ENCODE measurements at places on chromosomes 11 and 22.

- no peak for DNase-seq
Observed at GRCh38 chr11:33874910-33875490, 16.9 kb downstream of the LMO2 start.

DNA sequence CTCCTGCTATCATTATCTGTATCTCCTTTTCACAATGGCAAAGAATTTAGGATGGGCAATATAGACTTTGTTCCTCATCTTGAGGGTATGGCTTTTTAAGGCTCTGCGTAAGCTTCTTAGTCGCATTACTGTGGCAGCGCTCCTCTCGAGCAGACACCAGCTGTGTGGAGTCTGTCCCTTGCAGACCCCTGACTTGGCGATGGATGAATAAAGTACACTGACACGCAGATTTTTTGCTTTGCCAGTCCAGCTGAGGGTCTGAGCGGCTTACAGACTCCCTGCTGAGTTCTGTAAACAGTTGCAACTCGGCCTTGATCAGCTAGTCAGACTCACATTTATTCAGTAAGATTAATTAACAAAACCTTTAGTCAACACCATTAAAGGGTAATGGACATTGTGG lies 390.0 kb upstream of the CNTN5 start:
- no peak for DNase-seq

DNA sequence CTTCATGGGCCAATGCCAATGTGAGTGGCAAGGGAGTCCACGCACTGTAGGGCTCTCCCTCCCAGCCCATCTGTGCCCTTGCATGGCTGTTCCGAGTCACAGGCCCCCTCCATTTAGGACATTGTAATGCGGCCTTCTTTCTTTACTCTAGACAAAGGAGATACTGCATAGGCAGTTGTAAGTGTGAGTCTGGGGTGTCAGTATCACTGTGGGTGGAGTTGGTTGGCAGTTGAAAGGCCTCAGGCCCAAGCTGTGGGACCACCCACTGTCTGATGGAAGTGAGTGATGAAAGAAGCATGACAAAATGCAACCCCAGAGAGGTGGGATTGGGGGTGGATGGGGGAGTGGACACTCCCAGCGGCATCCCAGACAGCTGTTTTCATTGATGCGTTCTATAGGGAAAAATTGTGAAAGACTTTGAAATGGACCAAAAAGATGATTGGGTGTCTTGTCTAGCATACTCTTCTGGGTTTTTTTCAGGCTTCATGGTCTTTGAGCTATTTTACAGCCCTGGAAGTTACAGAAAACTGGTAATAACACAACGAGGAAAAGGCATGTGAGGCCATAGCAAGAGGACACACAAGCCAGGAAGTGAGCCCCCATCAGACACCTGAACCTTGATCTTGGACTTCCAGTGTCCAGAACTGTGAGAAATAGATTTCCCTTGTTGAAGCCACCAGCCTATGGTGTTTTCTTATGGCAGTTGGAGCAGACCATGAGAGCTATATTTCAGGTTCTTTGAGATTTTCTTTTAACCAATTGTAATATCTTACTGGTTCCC lies 114.6 kb downstream of the NECTIN1 start:
- no peak for DNase-seq

GRCh38 chr11:99592266-99592665 lies 571.5 kb downstream of the CNTN5 start:
- no peak for DNase-seq

- no peak for DNase-seq
Observed at GRCh38 chr22:43878831-43879550, 12.8 kb downstream of the PNPLA5 start.

- DNase-seq = no peak
Observed at GRCh38 chr22:42933485-42934091, 76.5 kb upstream of the ARFGAP3 start.
